ENCODE measurements at places on chromosomes 12 and 14.

DNA sequence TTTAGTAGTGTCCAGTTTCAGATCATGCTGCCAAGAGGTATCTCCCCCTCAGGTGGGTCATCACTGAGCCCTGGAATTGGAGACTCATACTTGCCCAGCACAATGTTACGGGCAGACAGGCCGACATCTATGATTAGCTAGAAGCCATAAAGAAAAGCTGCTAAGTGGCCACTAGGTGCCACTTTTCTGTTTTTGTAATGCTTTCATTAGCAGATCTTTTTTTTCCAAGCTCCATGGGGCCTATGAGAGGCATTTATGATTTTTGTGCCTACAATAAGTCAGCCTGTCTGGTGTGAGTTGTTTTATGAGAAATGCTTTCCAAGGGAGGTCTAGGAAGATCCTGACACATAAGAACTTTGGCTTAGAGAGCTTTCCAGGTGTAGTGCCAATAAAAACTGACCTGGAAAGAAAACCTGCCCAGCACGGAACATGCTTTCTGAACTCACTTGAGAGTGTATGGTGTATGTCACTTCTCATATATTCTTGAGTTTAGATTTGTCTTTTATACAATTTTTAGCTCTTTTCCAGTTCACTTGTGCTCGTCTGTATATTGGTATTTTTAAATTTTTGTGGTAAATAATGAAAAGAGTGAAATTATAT, 21.8 kb upstream of the SMCO2 start:
- no peak for DNase-seq

DNA sequence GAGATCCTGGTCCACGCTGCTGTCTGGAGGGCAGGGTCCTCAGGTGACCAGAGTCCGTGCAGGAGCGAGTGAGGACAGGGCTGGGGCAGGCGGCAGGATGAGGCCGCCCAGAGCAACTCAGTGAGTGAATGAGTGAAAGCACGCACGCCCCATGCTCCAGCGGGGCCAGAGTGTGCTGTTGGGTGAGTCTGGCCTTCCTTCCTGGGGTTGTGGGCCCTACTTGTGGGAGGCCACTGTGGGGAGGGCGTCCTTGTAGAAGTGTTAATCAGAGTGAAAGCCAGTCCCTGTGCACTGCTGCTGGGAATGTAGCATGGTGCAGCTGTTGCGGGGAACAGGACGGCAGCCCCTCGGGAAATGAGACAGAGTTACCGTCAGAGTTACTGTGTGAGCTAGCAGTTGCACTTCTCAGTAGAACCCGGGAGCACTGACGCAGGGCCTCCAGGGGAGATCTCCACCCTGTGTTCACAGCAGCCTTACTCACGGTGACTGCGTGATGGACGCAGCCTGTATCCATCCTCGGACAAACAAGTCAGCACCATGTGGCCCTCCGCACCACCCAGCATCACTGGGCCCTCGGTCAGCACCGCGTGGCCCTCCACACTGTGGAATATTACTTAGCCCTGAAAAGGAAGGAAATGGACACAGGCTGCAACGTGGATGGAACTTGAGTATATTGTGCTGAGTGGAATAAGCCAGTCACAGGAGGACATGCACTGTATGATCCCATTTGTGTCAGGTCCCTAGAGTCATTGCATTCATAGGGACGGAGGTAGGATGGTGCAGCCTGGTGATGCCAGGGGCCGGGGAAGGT, 22.1 kb downstream of the PACS2 start:
- no peak for DNase-seq

DNA sequence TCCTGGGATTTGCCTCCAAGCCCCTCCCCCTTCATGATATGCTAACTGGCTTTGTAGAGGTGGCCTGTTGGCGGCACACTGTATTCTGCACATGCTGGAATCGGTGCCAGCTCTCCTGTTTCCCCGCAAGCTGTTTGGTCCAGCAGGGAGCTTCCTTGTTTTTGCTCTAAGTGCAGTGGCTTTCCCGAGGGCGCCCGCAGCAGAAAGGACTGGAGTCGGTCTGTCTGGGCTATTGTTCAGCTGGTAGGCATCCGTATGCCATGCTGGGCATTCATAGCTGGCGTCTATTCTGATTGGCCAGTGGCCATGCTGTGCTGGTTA, 88.9 kb upstream of the MED13L start:
- DNase-seq, result no peak

- DNase-seq, result no peak
Measured at GRCh38 chr14:95543021-95543420, 8.2 kb downstream of the GLRX5 start.

DNA sequence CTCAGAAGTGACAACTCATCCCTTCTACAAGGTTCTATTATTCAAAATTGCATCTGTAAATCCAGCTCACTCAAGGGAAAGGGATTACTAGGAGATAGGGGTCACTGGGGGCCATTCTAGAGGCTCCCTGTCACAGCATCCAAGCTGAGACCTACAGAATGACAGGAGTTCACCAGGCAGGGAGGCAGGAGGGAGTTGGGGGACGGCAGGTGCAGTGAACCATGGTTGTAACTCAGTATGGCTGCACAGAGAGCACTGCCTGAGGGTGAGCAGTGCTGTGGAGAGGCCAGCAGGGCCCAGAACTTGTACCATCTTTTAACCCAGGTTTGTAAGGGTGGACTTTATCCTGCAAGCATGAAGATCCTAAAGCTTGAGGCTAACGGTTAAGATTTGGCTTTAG, 37.9 kb upstream of the SINHCAF start:
- no peak for DNase-seq

DNA sequence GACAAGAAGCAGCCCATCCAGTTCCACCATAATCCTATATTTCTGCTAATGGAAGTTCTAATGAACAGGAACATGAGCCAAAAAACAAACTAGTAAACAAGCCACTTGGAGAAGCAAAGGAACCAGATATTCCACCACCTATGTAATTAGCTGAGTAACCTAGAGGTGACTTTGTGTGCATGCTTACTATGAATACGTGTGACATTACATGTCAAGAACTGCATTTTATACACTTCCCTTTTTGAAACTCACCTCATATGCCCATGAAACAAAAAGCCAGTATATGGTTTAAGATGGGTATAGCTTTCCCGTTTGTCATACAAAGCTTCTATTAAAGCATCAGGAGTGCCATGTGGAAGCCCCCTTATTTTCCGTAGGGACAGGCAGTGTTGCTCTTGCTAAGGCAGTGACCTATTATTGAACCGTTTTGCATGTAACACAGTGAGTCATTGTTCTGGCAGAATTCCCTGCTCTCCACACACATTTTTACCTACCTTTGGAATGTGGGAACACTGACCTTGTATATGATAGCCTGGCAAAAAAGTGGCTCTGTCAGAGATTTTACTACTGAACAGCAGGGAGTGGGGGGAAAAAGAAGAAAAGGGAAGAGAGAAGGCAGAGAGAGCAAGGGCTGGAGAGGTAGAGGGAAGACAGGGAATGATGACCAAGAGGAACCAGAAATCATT, 34.8 kb upstream of the FRMD6 start:
- DNase-seq, result no peak

Data from CD4-positive, alpha-beta T cell treated with Interleukin-17A for 1 hour (primary cell).